ENCODE measurements at places on chromosomes 7 and 10. TPM values are rescaled to one million over a fixed set of nuclear protein-coding genes. Genes with fewer than 3 reads are reported as not detected.

PLPP4 gene
- polyA plus RNA-seq = not detected

GBX1 gene
- not detected for polyA plus RNA-seq

RPEL1 gene
- polyA plus RNA-seq = not detected

ZNF511 gene
- polyA plus RNA-seq = 41.7 TPM

KEL gene
- polyA plus RNA-seq = 0.61 TPM

DENND2A gene
- polyA plus RNA-seq = 1.2 TPM

Measured in esophagus (tissue), 2 donors.